ENCODE measurements at places on chromosomes 5 and 9.

- DNase-seq: no peak
Observed at GRCh38 chr5:113397046-113397445, 37.7 kb downstream of the TSSK1B start.

- no peak for DNase-seq
Observed at GRCh38 chr5:16531063-16531648, 65.6 kb upstream of the ZNF622 start.

GRCh38 chr5:60295423-60295822 lies 401.9 kb upstream of the PDE4D start:
- no peak for DNase-seq

DNA sequence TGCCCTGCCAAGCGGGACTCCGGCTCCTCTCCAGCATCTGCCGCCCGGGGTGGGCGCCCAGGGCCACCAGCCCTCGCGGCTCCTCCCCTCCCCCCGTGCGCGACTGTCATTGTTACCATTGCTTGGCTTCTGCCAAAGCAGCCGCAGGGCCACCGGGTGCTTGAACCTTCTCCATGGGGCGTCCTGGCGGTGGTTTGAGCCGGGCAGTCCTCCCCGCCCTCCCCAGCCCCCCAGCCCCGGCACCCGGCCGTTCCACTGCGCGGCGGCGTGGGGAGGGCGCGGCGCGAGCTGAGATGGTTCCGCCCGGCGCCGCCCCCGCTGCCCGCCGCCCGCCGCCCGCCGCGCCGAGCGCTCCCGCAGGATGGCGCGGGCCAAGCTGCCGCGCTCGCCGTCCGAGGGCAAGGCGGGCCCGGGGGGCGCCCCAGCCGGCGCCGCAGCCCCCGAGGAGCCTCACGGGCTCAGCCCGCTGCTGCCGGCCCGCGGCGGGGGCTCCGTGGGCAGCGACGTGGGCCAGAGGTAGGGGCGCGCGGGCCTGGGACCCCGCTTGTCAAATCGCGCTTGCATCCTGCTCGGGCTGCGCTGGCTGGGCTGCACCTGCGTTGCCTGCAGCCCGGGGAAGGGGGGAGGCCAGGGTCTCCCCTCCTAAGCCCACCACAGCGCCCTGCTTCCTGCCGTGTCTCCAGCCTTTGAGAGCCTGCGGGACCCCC lies 34.4 kb downstream of the KCNT1 start:
- DNase-seq: no peak

- peak; percentile 31 for DNase-seq
Observed at GRCh38 chr5:34474573-34475021, 181.5 kb upstream of the RAI14 start.

- no peak for DNase-seq
Observed at GRCh38 chr5:159682623-159683022, 233.7 kb upstream of the ADRA1B start.

GRCh38 chr9:121686930-121687541 lies 35.6 kb downstream of the DAB2IP start:
- peak; percentile 41 for DNase-seq

DNA sequence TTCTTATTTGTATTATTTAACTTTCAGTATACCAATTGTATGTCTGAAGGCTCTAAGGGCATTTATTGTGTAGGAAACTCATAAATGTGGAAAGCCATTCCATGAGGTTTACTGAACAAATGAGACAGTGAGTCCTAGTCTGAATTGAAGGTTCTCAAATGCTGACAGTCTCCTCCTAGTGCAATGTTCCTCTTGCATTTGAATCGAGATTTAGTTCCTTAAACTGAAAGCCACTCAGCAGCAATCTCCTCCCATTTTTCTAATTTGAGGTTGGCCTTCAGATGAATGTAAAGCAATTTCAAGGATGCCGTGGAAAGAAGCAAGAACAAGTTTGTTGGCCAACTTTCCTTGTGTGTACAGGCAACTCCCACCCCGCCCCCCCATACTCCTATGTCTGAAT lies 493.2 kb upstream of the KLF4 start:
- DNase-seq: no peak

Data from CD4-positive, alpha-beta T cell treated with Interleukin-15 for 4 hours (primary cell).